ENCODE measurements at places on chromosomes 12 and 14.

DNA sequence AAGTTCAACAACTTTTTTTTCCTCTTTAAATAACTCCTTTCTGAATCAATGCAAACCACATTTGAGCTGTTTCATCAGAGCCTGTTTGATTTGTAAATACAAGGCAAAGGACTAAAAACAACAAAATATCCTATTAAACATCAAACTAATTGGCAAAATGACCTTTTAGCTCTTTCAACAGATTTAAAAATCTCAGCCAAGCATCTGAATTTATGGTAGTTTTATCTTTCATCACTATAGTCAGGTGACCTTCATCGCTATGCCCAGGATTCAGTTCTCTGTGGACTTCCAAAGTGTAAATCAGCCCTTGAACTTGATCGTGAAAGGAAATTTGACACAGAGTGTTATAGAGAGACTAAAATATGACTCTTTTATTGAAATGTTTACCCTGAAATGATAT is 1554.5 kb upstream of the FLRT2 start:
- DNase-seq: no peak

- DNase-seq: no peak
Observed at GRCh38 chr12:40469736-40470135, 222.5 kb upstream of the CNTN1 start.

DNA sequence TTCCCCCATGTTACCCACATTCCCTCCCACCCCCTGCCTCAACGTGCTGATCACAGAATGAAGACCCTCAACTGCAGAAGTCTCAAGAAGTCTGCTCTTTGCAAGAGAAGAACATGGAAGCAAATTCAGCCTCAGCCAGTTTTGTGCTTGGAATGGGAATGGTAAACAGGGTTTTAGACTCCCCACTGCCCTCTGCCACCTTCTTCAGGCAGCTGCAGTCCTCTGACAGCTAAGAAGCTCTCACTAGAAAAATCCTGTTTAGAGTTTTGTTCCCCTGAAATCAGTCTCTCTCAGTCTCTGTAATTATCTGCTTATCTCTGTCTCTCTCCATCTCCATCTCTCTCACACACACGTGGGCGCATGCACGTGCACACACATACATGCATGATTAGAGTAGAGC is 85.4 kb downstream of the CRACR2A start:
- DNase-seq: no peak

DNA sequence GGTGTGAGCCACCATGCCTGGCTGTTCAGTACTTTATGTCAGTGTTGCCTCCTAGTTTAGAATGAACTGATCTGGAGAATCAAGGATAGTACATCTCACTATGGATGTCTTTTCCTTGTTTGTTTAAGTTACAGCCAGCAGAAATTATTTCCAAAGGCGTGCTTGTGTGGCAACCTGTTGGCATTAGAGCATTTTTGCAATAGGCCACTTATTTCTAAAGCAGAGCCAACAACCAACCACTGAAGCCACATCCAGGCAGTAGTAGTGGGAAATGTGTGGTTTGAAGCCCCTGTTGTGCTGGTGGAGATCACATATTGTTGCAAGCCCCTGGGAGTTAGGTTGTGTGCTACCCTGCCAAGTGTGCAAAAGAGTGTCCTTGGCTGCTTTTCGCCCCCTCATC is 3.7 kb downstream of the ANO6 start:
- DNase-seq: no peak

DNA sequence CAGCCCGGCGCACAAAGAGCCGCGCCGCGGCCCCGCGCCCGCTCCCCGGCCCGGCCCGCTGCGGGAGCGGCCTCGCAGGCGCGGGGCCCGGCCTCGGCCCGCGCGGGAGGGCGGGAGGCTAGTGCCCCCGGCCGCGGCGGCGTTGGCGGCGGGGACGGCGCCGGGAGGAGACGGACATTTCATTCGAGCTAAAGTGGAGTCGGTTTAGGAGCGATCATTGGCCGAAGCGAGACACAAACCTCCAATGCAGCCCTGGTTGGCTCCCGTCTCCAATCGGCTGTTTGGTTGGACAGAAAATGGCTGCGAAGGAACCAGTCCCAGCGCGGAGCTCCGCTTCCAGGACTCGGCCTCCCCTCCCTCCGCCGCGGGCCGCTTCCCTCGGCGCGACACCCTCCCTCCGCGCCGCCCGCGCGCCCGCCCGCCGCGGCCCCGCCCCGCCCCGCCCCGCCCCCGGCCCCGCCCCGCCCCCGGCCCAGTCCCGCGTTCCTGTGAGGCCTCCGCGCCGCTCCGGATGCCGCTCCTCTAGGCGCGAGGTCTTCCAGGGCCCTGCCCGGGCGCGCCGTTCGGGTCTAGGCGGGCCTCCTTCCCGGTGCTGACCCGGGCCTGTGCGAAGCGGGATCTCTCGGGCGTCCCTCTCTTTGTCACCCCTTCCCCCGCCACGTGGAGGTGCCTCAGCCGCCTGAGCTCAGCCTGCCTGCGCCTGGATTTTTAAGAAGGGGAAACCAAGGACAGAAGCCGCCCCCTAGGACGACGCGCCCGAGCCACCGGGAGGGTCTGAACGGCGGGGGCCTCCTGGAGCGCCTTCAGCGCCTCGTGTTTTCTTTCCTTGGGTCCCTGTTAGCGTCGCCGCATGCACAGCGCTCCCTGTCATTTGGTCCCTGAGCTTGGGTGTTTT is at the start of gene NFYB:
Gene NFYB, minus strand, starts transcription at position 309 of the 895 bp plus-strand sequence. CDS start 2,757 bp downstream, outside the sequence.
- peak; percentile 81 for DNase-seq

- DNase-seq: no peak
Observed at GRCh38 chr14:35213869-35214387, 78.3 kb upstream of the PSMA6 start.

DNA sequence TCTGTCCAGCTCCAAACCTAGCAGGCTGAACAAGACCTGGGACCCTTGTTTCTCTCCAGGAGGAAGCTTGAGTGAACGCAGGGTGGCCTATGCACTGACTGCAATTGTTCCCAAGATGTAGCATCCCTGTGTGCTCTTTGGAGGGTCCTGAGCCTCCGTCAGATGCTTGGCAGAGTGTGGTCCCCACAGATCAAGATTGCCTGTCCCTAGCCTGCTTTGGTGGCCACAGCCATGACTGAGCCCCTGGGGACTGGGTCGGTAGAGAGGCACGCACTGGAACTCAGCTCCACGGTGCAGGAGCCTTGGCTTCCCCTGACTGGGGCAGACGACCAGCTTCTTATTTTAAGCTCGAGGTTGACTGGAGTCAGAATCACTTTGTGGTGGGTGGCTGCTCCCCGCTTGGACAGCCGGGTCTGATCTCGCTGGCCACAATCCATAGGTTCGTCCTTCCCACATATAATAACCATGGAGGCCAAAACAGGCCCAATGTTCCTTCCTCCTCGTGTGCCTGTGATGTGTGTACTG is 97.8 kb downstream of the LGMN start:
- no peak for DNase-seq

DNA sequence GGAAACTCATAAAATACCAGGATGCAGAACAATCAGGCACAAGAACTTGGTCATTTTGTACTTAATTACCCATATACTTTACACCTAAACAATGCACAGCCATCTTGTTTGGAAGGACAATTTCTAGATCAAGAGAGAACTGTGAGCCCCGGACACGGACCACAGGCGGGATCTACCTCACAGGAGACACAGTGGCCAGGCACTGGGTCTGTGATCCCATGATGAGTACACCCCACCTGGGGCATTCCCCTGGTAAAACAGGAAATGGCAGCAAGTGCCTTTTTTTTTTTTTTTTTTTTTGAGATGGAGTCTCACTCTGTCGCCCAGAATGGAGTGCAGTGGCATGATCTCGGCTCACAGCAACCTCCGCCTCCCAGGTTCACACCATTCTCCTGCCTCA is 15.2 kb downstream of the GOLGA3 start:
- DNase-seq: no peak

DNA sequence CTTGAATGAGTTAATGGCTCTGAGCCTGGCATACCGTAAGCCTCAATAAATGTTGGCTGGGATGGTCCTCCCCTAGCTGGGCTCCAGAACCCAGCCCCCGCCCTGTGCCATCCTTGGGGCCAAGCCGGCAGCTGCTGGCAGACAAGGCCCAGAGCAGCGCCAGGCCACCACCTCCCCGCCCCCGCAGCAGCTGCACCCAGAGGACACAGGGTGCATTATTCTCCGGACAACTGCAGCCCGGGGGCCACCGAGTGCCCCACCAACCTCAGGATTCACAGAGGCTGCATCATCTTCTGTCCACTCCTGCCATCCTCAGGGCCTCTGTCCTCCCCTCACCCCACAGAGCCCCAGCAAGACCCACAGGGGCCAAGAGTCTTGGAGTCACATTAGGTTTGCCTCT is 92.7 kb downstream of the NCOR2 start:
- DNase-seq: no peak

DNA sequence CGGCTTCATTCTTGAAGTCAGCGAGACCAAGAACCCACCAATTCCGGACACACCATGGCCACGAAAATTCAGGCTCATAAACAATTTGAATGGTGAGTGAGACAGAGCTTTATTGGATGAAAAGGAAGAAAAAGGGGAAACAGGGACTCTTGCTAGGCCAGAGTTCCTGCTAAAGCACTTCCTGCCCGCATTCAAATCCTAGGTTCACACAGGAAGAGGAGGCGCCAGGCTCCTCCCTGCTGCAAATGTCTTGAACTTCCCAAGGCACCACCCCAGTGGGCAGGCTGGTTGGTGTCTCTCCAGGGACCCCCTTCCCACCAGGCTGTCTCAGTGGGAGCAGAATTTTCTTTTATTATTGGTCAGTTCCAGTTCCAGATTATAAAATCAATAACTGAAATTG is 121.2 kb downstream of the FSCB start:
- no peak for DNase-seq

DNA sequence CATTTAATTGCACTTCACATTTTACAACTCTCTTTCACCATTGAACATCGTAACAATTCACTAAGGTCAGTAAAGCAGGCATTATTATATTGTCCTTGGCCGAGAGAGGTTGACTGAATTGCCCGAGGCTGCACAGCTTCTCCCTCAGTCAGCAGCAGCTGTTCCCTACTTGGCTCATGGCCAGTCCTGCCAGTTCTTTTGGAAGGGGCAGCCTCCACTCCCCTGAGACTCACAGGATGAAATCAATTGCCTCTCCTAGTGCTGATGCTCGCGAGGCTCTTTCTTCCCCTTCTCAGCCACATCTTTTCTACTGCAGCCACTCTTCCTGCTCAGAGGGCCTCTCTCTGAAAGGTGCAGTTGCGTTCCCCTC is 79.9 kb upstream of the KCNA1 start:
- DNase-seq: no peak

DNA sequence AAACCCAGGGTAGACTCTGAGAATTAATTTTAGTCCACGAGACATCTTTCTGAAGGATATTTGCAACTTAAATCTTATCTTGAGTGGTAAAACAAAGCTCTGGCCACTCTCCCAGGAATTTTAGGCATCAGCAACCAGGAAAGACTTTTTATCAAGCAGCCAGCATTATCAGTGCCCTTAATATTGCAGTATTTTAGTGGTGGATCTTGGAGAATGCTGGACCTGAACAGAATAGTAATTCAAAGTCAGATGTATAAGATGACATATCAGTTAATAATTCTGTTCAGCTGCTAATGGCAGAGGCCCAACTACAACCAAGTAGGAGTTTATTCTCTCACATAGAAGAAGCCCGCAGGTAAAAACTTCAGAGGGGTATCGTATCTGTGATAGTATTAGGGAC is 59.0 kb upstream of the CRY1 start:
- DNase-seq: no peak

DNA sequence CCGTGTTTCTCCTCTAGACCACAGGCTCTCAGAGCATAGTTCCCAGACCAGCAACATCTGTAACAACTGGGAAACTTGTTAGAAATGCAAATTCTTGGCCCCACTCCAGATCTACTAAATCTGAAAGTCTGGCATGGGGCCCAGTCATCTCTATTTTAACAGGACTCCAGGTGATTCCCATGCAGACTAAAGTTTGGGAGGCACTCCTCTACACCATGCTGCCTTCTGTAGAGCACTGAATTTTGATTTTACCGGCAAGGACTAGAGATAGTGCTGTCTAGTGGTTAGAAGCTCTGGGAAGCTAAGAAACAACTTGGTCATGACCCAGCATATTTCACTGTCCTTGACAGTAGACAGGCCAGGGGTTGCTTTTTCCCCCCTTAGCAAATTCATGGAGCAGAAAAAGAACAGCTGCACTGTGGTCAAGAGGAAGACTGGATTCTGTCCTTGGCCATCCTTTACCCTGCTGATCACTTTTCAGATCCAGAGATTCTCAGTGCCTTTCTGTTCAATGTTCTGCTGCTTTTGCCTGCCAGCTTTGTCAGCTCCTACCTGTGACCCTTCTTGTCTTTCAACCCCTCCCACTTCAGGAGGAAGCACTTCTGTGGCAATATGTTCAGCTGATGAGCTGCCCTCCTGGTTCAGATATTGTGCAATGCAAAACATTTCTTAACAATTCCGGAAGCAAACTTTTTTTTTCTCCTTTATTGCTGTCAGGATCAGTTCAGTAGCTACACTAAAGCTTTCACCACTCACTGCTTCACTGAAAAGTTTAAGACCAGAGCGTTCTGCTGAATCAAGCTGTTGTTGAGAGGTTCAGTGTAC is 133.8 kb upstream of the NUDT4 start:
- DNase-seq: no peak

DNA sequence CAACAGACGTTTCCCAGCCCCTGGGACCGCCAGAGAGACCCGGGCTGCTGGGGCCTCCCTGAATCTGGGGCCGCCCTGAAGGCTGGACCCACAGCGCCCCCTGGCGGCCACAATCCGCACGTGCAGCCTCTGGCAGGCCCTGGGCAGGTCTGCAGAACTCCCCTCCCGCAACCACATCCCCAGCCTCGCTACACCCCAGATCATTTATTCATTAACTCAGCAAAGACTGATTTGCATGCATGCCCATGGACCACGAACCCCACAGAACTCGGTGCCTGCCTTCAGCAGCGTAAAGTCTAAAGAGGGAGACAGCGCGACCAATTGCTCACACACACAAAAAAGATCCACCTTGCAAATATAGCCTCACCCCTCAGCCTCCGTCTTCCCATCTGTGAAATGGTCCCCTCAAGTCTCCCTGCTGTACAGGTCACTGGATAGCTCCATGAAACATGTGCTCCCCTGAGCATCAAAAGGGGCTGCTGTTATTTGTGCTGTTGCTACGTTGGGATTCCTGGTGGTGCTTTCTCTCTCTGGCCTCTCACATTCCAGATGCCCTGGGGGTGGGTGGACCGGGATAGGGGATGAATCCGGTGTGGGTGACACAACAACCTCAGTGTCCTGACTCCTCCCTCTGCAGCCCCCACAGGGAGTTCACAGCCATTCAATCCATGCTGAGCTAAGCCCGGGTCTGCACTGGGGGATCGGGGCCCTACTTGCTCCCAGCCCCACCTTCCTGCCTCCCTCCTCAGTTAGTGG is 96.4 kb downstream of the SCARB1 start:
- DNase-seq: peak; percentile 77

- DNase-seq: no peak
Observed at GRCh38 chr14:87966816-87967215, 26.2 kb downstream of the GALC start.

- no peak for DNase-seq
Observed at GRCh38 chr12:131732-132495, 65.3 kb downstream of the IQSEC3 start.

DNA sequence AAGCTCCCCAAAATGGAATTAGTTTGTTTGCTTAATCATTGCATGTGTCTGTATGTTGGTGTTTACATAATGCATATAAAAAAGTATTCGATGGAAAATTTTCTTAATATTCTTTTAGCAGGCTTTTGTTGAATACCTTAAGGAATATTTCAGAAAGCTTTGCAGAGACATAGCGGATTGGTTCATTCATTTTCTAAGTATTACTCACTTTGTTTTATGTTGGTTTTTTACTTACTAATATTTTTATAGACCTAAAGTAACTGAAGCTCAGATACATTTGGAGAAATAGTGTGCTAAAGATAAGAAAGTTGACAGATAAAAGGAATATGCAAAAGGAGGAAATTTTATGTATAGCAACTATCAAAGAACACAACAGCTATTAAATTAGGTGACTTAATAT is 191.0 kb downstream of the ERC1 start:
- DNase-seq: no peak

GRCh38 chr14:29042551-29042950 is 276.0 kb downstream of the FOXG1 start:
- no peak for DNase-seq

All from activated T-helper 1 cell treated with anti-CD3 and anti-CD28 coated beads, Interleukin-2, amount 50 U/mL, for 16 hours (primary cell).